ENCODE measurements at places on chromosomes 6 and 20.

DNA sequence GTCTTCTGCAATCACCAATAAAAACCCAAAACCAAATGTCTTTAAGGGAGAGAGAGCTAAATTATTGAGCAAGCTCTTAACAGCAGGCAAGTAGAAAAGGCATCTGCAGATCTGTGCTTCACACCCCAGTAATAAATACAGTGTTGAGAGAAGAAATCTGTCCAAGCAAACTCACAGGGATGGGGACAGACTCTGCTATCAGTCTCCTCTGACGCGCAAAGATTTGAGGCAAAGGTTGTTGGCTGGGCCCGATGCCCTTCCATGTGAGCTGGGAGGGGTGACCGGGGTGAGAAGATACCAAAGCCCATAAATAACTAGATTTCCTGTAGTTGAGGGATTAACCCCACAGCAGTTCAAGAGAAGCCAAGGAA, 315.2 kb upstream of the SOX4 start:
- DNase-seq, result no peak

DNA sequence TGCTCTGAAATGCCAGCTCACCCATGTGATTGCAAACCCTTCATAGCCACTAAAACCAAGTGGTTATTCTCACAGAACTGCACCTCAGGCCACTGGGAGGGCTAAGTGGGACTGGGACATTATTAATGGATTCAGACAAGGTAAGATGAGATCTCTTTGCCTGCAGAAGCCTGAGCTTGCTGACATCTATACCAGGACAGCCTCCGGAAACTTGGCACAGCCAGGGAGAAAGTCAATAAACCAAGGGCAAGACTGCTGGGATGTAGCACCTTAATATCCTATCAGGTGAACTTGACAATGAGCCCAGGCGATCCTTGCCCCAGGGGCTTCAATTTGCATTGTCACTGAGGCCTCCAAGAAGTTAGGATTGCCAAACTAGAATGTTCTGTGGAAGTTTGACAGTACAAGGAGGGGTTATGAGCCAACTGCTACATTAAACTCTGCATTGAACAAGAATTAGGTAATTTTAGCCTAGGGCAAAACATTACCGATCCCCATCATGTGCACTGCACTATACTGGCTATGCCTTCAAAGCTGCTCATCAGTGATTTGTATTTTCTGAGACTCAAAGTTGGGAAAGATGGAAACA, 60.1 kb upstream of the RALGAPA2 start:
- no peak for DNase-seq

DNA sequence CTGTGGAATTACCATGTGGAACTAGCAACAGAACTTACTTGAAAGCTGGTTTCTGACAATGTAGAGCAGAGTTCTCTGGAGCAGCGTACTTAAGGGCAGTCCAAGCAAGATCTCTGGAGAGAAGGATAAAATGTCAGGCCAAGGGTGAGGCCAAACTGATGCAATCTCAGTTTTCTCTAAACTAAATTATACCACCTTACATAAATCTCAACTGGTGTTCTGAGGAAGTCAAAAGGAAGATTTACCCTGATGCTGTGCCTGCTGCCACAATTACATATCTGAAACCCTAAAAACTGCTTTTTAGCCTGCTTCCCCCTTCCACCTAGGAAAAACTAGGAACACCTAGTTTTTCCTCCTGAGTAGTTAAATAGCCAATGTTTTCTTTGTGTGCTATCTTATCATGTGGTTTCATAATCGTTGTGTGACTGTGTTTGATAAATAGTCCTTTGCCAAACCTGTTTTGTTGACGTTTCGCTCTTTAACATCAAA, 28.1 kb downstream of the NCOA7 start:
- DNase-seq, result no peak

DNA sequence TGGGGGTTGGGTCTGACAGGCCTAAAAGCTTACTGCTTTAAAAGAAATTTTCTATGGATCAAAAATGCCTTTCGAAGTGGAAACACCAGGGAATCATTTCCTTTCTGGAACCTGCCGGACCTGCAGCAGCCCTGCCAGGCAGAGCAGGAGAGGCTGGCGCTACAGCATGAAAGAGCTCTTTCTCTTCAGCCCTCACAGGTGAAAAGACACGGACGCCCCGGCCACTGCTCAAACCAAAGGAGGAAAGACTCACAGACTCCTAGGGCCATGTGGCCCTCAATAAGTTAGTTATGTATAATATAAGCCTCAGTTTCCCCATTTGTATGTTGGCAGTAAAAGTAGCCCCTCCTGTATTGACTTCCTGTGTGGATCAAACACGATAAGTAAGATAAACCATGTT, 8.3 kb downstream of the SCML4 start:
- no peak for DNase-seq

GRCh38 chr6:137210903-137211302, 8.3 kb downstream of the IFNGR1 start:
- DNase-seq, result no peak

- no peak for DNase-seq
These were observed 1.0 kb downstream of the SYNE1 start for GRCh38 chr6:152636021-152636608.

GRCh38 chr6:43239054-43239453, 4.2 kb upstream of the TTBK1 start:
- no peak for DNase-seq

GRCh38 chr20:64226686-64227580, 28.6 kb upstream of the PCMTD2 start:
- no peak for DNase-seq

DNA sequence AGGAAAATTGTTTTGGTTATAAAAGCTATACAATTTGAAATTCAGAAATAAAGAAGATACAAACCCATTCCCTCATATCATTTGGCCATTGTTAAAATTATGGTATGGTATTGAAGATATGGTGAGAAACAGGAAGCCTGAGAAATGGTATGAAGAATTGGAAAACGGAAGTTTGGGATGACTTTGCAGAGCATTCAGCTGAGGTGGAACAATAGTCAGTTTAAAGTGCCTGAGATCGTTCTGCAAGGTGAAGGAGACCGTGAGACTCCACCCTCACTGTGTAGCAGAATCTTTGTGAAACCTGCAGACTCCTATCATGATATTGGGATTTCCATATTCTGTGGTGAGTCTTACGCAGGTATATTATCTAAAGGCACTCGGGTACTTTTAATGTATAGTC, 97.3 kb downstream of the ADGRB3 start:
- no peak for DNase-seq

- DNase-seq, result no peak
These were observed 151.0 kb upstream of the MCHR2 start for GRCh38 chr6:100144991-100145390.

- peak; percentile 75 for DNase-seq
These were observed 23.0 kb downstream of the ZBP1 start for GRCh38 chr20:57596998-57597939.

GRCh38 chr6:5510331-5511133, 249.2 kb downstream of the FARS2 start:
- DNase-seq, result no peak

DNA sequence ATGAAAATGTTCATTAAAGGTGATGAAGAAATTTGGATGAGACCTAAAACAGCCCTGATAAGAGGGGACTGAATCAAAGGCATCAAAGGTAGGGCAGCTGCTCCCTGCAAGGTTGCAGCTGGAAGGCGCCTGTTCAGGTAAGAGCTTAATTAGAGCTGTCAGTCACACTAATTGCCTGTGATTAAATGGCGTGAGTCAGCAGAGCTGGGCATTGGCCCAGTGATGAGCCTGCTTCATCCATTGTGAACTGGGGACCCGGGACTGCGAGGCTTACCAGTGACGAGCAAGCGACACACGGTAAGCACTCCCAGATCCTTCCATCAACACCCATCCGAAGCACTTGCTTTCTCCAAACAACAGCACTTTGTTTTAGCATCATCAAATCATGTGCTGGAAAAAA, 621.5 kb upstream of the CDH4 start:
- DNase-seq, result no peak

GRCh38 chr20:5919626-5920544, 30.4 kb downstream of the TRMT6 start:
- no peak for DNase-seq
